ENCODE measurements at places on chromosomes 5 and 9. TPM values are rescaled to one million over a fixed set of nuclear protein-coding genes. Genes with fewer than 3 reads are reported as not detected.

The SH2D3C gene
- total RNA-seq = 0.18 TPM

The VLDLR gene
- total RNA-seq = 41.3 TPM

The MEGF9 gene
- total RNA-seq = 10.7 TPM

The DNAJA1 gene
- 142 TPM for total RNA-seq

- peak; percentile 40 for DNase-seq
Observed at GRCh38 chr9:96418920-96419690, 935 bp upstream of the ZNF367 start.

DNA sequence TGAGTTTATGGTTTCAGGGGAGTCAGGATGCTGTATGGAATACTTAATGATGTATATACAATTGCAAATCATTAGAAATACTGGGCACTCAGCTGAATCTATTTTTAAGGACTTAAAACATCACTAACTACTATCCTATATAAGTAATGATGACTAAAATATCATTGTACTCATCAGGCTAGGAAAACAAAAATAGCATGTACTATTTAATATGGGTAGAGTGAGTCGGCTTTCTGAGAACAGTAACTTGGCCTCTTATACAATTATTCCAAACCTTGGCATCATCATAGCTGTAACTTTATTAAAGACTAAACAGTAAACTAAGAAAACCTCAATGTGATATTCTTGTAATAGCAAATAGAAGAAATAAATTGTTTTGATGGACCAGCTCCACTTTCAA is 94.5 kb downstream of the PJA2 start:
- DNase-seq = no peak

DNA sequence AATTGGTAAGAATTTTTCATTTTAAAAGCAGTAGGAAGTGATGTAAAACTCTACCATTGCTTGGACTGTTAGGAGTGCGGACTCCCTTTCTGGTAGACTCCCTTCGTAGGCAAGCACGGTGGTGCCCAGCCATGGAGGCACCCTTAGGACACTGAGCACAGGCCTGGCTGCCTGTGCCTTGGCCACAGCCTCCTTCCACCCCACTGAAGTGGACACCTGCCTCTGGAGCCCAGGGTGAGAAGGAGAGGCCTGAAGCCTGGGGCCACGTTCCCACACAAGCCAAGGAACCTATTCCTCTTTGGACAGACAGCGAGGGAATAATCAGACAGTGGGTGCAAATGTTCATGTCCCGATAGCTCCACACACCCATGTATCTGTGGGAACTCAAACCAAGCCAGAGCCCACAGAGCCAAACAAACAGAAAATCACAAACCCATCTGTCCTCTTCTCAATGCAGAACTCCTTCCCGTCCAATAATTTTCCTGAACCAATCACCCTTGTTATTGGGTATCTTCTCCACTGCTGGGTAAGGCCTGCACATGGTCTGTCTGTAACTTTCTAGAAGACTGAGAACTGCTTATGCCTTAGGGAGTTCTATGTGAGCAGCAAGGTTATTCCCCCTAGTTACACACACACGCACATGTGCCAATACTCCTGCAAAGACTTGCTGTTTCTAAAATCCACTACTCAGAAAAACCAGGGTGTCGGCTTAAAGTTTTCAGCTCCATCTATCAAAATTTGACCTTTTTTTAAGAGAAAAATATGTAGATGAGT is 45.2 kb downstream of the UBE2QL1 start:
- no peak for DNase-seq

- DNase-seq = peak; percentile 73
Observed at GRCh38 chr9:81588148-81588871, 101.0 kb downstream of the TLE1 start.

DNA sequence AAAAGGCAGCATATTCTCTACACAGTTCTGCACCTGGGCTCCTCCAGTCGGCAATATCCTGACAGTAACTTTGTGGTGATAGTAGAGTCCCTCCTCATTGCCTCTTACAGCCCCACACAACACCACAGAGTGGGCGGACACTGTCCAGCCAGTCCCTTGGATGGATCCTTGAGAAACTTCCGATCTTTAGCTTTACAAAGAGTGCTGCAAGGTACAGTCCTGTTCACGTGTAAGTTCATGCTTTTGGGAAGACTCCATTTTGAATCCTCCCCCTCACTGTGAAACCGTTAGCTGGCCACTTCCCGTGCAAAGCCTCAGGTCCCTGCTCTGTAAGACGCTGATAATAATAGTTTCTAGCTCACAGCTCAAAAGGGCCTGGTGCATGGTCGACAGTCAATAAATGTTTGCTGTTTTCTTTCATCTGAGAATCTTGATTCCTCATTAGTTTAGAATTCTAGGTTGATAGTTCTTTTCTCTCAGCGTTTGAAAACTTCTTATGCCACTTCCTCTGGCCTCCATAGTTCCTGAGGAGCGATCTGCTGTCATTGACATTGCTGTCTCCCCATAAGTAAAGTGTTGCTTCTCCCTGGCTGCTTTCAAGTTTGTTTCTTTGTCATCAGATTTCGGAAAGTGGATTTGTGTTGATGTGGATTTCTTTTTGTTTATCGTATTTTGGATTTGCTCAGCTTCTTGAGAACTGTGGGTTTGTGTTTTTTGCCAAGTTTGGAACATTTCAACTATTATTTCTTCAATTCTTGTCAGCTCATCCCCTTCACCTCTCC is 82.9 kb downstream of the COL23A1 start:
- DNase-seq = no peak

GRCh38 chr5:15819617-15820016 is 319.6 kb downstream of the FBXL7 start:
- no peak for DNase-seq

DNA sequence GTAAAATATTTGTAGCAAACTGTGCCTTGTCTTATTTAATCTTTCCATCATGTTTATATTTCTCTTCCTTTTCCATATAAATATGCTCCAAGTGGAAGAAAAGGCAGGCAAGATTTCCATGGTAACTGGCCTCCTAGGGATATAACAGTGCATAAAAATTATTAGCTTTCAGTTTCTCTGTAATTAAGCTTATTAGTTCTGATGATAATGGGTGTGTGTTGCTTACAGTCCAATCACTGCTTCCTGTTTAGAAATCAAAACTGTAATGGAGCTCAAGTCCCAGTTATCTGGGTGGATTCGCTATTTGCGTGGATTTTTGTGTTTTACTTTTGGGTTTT is 213.0 kb downstream of the PJA2 start:
- DNase-seq = no peak

DNA sequence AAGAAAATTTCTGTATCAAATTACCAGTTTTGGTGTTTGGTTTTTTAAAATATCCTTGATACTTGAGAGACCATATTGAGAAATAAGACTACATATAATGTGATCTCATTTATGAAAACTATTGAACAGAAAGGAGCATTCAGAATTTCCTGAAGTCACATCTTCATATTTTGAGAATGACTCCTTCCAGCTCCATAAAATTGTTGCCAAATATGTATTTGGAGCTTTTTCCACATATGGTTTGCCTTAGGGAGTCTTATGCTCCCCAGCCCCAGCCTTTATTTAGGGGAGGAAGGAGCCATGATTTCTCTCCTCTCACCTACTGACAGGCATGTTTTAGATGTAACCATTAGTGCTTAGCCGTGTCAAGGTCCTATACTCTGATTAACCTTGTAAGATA is 51.1 kb downstream of the GCNT1 start:
- DNase-seq = peak; percentile 67

GRCh38 chr5:167507463-167508233 is 783.8 kb upstream of the WWC1 start:
- DNase-seq = no peak

DNA sequence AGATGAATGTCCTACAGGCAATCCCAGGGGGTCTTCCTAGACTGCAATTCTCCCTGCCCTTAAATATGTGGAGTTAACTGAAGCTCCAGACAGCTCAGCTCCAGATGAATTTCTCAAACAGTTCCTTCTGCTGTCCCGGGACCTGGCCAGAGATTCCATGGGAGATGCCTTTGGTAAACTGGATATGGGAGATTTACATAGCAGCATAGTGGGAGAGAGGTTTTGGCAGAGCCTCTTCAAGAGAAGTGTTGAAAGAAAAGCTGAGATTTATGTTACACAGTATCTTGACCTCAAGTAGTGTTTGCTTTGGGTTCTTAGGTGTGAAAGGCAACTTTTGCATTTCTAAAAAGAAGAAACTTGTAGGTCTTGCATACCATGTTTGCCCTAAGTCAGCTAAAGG is 364.9 kb downstream of the ARRDC3 start:
- DNase-seq = no peak

GRCh38 chr5:87354496-87354895 is 58.2 kb downstream of the CCNH start:
- DNase-seq = no peak

- no peak for DNase-seq
Observed at GRCh38 chr5:91187032-91187431, 196.1 kb downstream of the ARRDC3 start.

- no peak for DNase-seq
Observed at GRCh38 chr5:91058575-91058974, 324.5 kb downstream of the ARRDC3 start.

DNA sequence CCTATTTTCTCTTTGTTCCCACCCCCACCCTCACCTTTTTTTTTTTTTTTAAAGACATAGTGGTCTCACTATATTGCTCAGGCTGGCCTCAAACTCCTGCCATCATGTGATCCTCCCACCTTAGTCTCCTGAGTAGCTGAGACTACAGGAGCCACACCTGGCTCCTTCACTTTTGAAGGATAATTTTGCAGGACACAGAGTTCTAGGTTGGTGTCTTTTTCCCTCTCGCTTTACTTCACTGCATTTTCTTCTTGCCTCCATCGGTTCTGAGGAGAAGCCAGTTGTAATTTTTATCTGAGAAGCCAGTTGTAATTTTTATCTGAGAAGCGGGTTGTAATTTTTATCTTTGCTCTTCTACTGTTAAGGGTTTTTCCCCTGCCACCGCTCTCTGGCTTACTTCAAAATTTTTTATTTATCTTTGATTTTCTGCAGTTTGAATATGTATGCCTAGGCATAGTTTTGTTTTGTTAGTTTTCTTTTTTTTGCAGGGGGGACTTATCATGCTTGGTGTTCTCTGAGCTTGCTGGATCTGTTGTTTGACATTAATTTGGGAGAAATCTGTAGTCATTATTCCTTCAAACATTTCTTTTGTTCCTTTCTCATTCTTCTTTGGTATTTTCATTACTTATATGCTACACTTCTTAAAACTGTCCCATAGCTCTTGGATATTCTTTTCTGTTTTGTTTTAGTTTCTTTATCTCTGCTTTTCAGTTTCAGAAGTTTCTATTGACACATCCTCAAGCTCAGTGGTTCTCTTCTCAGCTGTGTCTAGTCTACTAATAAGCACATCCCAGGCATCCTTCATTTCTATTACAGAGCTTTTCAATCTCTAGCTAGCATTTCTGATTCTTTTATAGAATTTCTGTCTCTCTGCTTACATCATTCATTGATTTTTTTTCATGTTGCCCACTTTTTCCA is 148.2 kb upstream of the CHD1 start:
- DNase-seq = no peak

GRCh38 chr5:172529896-172530295 is 75.6 kb upstream of the SH3PXD2B start:
- DNase-seq = no peak

DNA sequence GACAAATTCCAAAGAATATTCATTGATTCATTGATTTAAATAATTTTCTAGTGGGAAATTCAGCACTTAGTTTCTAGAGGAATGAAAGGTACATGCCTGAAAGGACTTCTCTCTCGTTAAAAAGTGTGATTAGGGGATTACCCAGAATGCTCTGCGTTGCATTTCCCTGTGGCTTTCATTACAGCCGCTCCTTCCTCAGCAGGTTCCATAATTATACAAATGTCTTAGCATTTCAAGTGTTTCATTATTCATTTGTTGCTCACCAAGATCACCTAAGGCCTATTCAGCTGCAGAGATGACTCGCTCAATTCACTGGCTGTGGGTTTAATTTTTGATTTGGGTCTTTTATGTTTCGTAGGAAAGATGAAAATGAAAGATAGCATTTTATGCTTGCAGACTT is 52.8 kb downstream of the SPATA31C2 start:
- DNase-seq = no peak

DNA sequence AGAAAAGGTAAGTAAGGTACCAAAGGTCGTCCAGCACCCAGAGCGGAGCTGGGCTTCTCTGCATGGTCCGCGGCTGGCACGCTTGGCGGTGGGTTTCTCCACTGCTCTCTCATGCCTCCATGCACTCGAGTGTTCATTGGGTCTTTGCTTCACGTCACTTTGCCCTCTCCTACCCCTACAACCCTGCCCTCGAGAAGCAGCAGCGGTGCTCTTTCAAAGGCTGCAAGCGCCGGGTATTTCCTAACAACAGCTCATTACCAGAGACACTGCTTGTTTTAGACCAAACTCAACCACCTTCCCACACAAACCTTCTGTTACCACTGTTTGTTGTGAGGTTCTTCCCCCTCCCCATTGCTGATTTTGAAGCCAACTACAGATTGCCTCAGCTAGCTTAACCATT is 21.5 kb upstream of the ZBTB34 start:
- no peak for DNase-seq

DNA sequence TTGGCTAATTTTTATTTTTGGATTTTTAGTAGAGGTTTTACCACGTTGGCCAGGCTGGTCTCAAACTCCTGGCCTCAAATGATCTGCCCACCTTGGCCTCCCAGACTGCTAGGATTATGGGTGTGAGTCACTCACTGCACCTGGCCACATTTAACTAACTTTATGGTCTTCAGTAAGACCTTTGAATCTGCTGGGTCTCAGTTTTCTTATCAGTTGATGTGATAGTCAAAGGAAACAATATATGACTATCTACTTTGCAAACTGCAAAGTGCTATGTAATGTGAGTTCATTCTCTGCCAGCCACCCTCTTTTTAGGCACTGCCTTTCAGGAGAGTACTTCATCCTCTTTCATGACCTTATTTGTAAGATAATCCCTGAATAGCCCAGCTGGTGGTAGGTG is 474.7 kb downstream of the PDE4D start:
- no peak for DNase-seq
